CD4-positive, CD25-positive, alpha-beta regulatory T cell (primary cell): ENCODE measurements at places on chromosomes 7 and 10. TPM values are rescaled to one million over a fixed set of nuclear protein-coding genes. Genes with fewer than 3 reads are reported as not detected.

The ITIH5 gene
- not detected for total RNA-seq

The NEBL gene
- total RNA-seq: 1.9 TPM

The CRHR2 gene
- not detected for total RNA-seq

The SPDYE8 gene
- total RNA-seq: not detected

The MSRB2 gene
- total RNA-seq: 1.3 TPM

The TACR2 gene
- not detected for total RNA-seq

The PPP1R17 gene
- not detected for total RNA-seq

The SPDYE2B gene
- total RNA-seq: not detected

The STEAP2 gene
- not detected for total RNA-seq

The TSPAN12 gene
- not detected for total RNA-seq

The GLUD1 gene
- total RNA-seq: 124 TPM

The MMRN2 gene
- total RNA-seq: 0.17 TPM

The ACTL6B gene
- total RNA-seq: not detected

The TMEM184A gene
- not detected for total RNA-seq

The HTRA1 gene
- total RNA-seq: not detected

The FAM25G gene
- total RNA-seq: not detected

The GATA3 gene
- total RNA-seq: 182 TPM

The NT5C3A gene
- total RNA-seq: 61.7 TPM

The SYT15B gene
- total RNA-seq: 0.15 TPM

The ITGA8 gene
- not detected for total RNA-seq

The INMT gene
- not detected for total RNA-seq

The HMX2 gene
- total RNA-seq: not detected

The SYPL1 gene
- 37.8 TPM for total RNA-seq

The MMD2 gene
- not detected for total RNA-seq

The CCDC172 gene
- total RNA-seq: not detected

The FANK1 gene
- total RNA-seq: 31.3 TPM

The HOXA11 gene
- total RNA-seq: not detected
